C1 segment of cervical spinal cord (tissue), 14 donors: ENCODE measurements at places on chromosomes 6 and 20.
A peak's percentile ranks its signal among the peaks of the same experiment; 100 is the strongest.

- DNase-seq, result no peak
These were observed 126.5 kb upstream of the CITED2 start for GRCh38 chr6:139500977-139501376.

- peak; percentile 85 for DNase-seq
These were observed at the start of gene DDO for GRCh38 chr6:110415086-110415916. DDO (minus strand) TSS chr6:110415575; CDS start chr6:110413462, 2,113 bp downstream.

GRCh38 chr6:108598305-108598863 is 37.7 kb downstream of the FOXO3 start:
- DNase-seq, result no peak

GRCh38 chr6:161268531-161269210 is 5.2 kb downstream of the AGPAT4 start:
- no peak for DNase-seq

GRCh38 chr6:40477246-40478126 is 109.7 kb downstream of the LRFN2 start:
- DNase-seq, result no peak

DNA sequence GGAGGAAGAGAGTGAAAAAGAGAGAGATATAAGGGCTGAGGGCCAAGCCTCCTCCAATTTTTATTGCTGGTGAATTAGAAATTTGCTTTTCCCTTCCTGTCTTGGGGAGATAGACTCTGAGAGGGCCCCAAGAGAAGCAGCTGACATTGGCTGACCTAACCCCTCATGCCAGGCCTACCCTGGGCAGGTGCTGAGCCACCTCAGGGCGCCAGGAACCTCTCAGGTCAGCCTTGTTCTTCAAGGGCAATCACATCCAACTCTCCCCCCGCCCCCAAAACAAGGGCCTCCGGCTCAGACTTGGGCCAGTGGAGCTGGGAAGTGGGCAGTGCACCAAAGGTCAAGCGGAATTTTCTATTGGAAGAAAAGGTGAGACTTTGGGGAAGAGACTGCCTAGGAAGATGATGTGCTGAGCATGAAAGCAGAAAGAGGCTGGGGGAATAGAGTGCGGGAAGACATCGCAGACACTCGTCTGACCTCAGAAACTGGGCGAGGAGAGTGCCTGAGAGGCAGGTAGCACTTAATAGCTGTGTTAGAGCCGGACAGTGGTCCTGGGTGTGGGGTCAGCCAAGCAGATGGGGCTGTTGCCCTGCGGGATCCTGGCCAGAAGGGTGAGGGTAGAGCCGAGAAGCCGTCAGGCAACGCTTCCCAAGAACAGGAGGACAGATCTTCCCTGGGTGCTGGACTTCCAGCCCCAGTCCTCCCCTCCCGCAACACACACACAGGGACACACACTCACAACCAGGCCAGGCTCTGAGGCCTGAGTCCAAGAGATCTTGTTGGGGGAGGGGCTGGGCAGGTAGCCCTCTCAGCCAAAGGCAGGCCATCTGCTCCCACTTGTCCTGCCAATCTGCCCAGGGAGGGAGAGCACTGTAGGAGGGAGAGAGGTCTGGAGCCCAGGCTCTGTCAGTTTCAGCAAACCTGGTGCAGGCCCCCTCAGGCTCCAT is 3.7 kb upstream of the FASTKD5 start:
- DNase-seq, result no peak

DNA sequence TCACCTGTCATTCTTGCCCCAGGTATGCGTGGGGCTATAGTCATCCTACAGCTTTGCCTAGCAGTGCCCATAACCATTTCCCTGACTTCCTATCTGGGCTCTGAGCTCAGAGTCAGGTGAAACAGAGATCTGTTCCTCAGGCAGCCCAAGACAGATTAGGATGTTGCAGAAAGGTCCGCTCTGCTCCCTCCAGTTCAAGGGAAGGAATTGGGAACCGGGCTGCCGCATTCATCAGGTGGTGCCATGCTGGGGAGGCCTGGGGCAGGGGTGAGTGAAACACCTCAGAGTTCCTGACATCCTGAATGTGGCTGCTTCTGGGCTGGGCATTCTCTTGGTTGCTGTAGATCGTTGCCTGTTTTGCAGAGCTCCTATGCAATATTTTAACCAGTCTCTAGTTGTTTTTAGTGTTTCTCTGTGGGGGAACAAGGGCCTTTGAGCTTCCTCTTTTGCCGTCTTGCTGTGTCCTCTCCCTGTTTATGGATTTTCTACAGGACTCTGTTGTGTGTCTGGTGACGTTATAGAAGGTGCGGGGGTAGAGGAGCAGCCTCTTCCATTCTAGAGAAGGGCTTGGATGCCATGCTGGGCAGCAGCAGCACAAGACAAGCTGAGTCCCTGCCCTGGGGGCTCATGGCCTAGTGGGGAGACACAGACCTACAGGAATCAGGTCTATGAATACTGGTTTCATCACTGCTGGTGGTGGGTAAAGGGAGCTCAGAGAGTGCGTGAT is 9.2 kb downstream of the ENTPD6 start:
- DNase-seq, result no peak

- DNase-seq, result no peak
These were observed 20.1 kb downstream of the ECT2L start for GRCh38 chr6:138815797-138816528.

DNA sequence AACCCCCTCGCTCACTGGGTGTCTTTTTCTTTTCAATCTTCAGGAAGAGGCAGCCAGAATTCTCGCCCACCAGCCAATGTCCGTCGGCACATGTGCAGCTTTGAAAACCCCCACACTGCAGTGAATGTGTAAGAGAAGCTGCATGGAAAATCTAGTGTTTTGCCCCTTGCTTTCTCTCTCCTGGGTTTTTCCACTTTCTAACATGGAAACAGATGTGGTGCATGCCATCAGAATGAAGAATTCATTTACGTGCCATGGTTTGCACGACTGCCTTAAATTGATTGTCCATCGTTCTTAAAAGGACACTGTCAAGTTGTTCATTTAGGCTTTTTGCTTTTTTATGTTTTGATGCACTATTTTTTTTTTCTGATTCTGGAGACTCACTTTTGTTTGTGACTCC is 117.1 kb upstream of the RAB32 start:
- DNase-seq, result no peak

DNA sequence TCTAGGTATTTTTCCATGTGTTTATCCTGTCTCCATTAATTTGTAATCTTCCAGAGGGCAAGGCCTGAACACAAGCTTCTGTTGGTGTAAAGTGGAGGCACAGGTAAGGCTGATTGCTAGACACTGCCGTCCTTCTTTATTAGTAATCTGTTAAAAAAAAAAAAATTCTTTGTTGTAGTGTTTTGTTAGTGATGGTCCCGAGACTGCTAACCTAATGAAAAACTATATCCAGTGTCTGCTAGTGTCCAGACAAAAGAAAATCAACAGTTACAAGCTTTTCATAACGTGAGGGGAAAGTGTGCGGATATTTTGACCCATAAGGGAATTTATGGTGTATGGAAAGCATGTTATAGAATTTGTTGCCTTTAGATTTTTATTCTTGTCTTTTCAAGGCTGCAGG is 4.2 kb upstream of the HIVEP1 start:
- DNase-seq, result no peak

- no peak for DNase-seq
These were observed 542 bp upstream of the AFG1L start for GRCh38 chr6:108294297-108294726.

GRCh38 chr6:163951326-163951725 is 536.8 kb downstream of the QKI start:
- DNase-seq, result no peak

GRCh38 chr6:19477563-19477962 is 359.6 kb upstream of the ID4 start:
- no peak for DNase-seq

DNA sequence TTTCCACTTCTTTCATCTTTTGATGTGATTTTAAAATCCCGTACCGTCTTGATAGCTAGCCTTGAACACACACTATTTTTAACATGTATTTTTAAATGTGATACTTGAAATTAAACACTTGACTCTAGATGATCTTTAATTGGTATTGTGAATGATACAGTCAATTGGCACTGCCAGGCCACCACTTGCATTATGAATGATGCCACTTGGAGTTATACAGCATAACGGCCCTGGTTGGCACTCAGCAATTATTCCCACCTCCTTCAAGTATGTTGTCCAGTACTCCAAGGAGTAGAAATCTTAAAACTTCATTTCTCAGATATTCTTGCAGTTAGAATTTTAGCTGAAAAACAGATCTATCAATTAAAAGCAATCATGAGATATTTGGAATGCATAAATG is 62.9 kb downstream of the TENT5A start:
- no peak for DNase-seq

DNA sequence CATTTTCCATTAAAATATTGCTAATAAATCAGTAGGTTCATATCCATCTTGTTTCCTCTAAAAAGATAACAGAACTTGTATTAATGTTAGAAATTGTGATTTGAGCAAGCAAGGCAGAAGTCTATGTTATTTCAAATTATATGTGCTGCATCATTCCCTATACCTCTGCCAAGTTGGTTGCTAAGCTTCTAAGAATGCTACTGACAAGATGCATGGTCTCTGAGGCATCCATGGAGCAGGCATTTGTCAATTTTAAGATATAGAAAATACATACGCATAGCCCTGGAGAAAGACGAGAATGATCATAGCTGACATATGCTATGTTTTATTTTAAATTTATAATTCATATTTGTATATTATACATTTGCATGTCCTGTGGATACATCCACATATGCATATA is 168.3 kb upstream of the THEMIS start:
- DNase-seq, result no peak

- no peak for DNase-seq
These were observed 313.9 kb upstream of the RNF24 start for GRCh38 chr20:4329232-4329631.

GRCh38 chr6:80467408-80467807 is 360.9 kb downstream of the BCKDHB start:
- DNase-seq, result no peak

GRCh38 chr20:41693136-41693979 is 75.2 kb upstream of the CHD6 start:
- peak; percentile 80 for DNase-seq

DNA sequence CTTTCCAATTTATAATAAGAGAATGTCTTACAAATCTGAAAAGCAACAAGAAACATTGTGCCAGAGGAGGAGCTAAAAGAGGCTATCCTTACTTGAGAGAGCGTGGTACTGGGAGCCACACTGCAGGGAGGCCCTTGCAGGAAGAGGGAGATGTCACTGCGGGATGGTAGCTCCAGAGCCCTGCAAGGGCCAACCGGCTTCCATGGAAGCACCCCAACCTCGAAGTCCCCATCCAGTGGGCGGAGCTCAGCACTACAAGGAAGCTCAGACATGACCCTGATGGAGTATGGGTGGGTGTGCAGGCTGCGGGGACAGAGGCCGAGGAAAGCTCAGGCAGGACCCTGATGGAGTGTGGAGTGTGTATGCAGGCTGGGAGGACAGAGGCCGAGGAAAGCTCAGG is 57.8 kb upstream of the RPS6KA2 start:
- DNase-seq, result no peak

GRCh38 chr20:17645546-17646208 is 36.4 kb downstream of the RRBP1 start:
- no peak for DNase-seq

DNA sequence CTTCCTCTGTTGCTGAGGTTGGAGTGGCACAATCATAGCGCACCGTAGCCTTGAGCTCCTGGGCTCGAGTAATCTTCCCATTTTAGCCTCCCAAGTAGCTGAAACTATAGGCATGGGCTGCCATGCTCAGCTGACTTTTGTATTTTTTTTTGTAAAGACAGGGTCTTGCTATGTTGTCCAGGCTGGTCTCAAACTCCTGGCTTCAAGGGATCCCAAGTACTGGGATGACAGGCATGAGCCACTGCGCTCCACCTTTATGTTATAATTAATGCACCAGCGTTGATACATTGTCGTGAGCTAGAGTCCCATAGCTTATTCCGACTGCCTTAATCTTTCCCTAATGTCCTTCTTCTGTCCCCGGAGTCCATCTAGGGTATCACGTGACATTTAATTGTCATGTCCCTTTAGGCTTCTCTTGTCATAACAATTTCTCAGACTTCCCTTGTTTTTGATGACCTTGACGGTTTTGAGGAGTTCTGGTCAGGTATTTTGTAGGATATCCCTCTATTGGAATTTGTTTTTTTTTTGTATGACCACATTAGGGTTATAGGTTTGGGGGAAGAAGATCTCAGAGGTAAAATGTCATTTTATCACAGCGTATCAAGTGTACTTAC is 63.9 kb downstream of the CEBPB start:
- no peak for DNase-seq

- no peak for DNase-seq
These were observed 34.8 kb downstream of the SLC35D3 start for GRCh38 chr6:136956590-136957544.

GRCh38 chr6:90233994-90234393 is 62.6 kb downstream of the BACH2 start:
- no peak for DNase-seq

DNA sequence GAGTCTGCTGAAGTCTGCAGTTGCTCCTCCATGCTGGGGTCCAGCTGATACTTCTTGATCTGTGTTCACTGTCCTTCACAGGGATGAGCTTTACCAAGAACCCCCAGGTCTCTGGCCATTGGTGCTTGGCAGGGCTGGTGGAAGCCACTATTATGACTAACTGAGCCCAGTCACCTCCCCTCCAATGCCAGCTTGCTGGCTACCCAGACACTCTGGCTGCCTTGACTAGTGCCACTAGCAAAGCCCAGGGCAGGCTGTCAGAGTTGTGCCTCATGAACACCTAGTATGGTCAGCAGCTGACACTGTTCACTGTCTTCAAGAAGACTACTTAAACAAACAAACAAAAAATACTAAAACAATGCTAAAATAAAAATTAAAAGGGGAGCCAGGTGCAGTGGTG is 8.8 kb downstream of the ASIP start:
- no peak for DNase-seq

DNA sequence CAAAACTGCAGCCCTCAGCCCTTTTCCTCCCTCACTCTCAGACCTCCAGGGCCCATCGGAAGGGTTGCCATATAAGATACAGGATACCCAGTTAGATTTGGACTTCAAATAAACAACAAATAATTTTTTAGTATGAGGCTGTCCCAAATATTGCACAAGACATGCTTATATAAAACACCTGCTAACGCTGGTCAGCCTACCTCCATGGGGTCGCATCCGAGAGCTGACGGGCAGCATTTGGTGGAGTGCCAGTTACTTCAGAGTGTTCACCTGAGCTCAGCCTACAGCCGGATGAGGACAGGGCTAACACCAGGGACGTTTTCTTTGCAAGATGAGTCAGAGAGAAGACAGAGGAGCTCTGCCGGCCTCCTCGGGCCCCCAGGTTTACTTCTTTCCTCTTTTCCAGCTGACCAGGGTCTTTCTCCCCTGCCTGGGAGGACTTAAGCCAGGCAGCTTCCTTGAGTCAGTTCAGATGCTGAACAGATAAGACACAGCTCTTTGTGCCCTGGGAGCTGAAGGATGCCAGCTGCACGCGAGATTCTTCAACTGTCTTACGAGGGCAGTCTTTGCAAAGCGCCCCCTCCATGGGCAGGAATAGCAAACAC is 141.2 kb upstream of the KCNG1 start:
- DNase-seq, result no peak

DNA sequence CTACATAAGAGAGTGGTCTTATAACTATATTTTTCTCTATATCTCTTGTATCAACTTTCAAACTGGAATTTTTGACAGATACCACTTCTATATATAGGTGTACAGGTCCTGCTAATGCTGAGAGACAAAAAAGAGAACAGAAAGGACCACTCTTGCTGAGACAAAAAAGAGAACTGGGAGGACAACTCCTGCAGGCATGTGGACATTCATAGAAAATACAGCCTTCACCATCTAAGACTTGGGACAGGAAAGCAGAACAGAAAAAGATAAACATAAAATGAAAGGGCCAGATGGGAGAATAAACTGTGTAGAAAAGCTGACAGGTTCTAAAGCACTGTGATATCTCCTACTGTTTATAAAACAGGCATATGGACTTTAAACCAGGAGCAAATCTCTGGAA is 541.0 kb upstream of the ADGRB3 start:
- no peak for DNase-seq
